ENCODE measurements at places on chromosomes 2 and 18.

DNA sequence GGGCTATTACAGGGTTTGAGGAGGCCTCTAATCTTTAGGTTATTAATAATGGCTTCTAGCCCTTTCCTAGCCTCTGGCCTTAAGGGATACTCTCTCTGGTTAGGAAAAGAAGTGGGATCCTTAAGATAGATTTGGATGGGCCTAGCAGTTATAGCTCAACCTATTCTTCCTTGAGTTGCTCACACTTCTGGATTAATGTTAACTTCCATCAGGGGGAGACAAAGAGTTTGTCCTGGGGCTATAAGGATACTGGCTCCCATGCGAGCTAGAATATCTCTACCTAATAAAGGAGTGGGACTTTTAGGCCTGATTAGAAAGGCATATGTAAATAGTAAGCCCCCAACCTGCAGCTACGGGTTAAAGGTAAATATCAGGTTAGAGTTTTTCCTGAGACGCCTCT lies 14.3 kb upstream of the PTH2R start:
- no peak for DNase-seq

GRCh38 chr18:74748809-74749208 lies 151.1 kb downstream of the ZNF407 start:
- DNase-seq: no peak

DNA sequence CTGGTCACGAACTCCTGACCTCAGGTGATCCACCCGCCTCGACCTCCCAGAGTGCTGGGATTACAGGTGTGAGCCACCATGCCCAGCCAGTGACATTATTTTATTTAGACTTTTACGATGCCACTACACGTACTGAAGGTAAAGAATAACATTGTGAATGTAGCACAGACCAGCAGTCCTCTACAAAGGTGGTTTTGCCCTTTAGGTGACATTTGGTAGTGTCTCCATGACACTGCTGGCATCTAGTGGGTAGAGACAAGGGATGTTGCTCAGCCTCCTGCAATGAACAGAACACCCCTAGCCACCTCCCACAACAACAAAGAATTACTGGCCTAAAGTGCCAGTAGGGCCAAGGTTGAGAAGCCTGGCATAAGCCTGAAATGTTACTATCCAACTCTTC lies 69.5 kb downstream of the MYOM1 start:
- no peak for DNase-seq

GRCh38 chr2:98787700-98788099 lies 56.8 kb upstream of the MGAT4A start:
- DNase-seq: no peak

DNA sequence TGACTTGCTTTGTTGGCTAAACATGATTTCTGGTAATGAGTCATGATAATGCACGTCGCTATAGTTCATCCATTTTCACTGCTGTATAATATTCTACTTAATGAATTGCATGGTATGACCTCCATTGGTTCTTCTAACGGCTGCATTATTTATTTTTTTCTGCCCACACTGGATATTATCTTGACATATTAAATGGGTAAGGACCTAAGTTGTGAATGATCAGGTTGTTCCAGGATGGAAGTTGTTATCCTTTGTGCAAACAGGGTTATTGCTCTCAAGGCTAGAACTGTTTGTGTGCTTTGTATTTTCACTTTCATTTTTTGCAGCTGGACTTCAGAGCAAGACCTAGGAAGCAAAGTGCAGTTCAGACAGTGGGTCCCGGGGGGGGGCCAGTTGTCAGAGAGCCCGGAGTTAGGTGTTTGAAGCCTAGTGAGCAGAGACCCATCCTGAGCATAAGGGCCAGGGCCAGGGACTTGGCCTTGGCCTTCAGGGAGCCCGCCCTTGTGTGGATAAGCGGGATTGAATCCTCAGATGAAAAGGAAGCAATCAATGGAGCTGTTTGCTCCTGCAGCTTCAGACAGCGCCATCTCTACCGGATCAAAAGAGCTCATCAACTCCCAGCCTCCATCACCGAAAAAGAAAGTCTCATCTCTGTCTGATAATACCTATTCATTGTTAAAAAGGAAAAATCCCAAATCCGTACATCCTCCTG lies 48.2 kb downstream of the AGAP1 start:
- no peak for DNase-seq

DNA sequence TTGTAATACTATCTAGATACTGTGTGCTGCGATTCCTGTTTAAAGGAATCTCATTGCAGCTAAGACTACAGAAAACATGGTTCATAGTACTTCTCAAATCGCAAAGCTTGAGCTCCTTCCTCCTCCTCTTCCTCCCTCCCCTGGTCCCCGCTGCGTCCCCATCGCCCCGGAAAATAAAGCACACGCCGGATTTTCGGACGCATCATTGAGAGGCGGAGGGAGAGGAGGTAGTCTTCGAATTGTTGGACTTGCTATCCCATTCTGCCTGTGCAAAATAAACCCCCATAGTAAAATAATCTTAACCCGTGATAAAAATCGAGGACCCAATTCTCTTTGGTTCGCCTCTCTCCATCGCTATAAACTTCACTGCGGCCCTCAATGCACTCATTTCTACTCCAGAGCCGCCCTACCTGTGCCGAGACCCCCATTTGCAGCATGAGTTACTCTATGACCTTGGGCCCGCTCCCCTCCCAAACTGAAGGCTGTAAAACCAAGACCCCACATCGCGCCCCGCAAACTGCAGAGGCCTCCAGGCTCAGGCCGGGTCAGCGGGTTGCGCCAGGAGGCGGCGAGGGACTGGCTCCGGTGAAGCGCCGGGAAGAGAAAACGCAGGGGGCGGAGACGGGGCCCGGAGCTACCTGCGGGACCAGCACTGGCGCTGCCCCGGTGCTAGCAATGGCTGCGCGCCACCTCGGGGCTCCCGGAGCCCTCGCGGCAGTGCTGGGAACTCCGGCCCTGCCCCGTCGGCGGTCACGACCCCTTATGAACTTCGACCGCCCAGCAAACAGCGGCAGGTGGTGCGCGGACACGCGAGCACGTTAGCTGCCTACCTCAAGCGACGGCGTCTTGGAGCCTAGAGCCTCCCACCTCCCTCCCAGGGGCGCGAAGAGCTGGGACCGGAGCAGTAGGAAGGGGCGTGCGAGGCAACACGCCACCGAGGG lies 649 bp downstream of the ESCO1 start:
- DNase-seq: no peak

DNA sequence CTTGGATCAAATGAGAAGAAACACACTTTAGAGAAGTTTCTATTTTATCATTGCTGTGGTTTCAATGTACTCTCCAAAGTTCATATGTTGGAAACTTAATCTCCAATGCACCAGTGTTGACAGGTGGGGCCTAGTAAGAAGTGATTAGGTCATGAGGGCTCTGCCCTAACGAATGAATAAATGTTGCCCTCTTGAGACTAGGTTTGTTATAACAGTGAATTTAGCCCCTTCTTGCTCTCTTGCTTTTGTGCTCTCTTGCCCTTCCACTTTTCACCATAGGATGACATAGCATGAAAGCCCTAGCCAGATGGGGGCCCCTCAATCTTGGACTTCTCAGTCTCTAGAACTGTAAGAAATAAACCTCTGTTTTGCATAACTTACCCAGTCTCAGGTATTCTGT lies 664.8 kb downstream of the DCC start:
- DNase-seq: no peak

GRCh38 chr2:152497481-152498052 lies 162.6 kb downstream of the FMNL2 start:
- DNase-seq: no peak

GRCh38 chr2:222698276-222698675 lies 26.8 kb downstream of the MOGAT1 start:
- no peak for DNase-seq

DNA sequence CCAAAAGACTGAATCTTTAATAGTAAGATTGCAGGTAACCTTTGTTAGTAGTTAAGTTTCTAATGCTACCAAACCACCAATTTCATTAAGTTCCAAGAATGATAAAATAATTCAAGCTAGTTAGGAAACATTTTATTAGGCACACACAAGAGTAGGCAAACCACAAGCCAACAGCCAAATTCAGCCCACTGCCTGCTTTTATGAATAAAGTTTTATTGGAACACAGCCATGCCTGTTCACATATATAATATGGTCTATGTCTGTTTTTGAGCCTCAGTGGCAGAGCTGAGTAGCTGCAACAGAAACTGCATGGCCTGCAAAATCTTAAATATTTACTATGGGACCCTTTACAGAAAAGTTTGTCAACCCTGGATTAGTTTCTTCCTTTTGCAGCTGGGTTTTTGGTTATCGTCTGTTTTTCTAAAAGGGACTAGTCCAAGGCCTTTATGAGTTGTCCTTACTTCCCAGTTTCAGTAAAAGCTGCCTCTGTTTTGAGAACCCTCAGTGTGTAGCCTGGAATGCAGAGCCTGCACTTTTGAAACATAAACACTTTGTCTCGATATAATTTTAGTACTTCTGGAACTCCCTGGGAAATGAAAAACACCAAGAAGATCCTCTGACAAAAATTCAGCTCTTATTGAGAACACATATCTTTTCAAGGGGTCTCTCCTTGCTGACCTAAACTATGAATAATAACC lies 39.1 kb downstream of the FRZB start:
- no peak for DNase-seq

DNA sequence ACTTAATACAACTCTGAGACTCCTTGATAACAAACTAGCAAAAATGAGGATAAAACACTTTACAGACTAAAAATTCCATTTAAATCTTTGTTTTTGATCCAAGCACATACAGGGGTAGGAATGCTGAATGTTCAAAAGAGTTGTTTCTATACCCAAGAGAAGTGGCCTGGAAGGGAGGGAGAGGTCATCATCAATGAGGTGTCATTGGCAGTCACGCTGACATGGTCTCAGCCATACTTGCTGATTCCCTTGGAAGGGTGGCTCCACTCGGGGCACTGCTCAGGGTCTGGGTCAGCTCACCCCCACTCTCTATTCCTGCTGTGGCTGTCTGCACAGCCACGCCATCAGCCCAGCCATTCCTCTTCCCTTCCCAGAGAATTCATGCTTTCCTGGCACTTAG lies 105.2 kb upstream of the PELI1 start:
- DNase-seq: no peak

DNA sequence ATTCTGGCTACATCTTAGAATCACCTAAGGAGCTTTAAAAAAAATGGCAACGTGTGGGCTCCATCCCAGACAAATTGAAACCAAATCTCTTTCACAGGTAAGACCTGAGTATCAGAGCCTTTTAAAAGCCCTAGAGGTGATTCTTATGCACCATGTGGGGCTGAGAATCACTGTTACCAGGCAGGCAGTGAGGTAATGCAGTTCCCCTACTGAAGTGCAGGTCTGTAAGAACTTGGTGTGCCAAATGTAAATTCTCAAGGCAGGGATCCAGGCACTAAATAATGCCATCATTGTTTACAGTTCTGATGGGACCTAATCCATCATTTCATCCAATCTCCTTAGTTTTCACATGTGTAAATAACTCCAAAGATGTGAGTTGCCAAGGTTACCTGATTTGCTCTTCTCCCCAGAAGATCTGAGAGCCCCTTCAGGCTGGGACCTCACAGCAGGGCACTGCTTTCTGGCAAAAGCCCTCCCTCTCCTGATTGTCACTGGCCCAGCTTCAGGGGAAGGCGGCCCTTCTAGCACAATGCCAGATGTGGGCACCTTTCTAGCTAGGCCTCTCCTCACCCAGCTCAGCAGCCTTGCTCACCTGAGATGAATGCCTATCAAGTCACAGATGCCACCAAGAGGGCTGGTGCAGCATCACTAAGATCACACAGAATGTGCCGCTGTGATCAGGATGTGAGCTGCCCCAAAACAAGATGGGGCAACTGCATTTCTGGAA lies 73.6 kb upstream of the RGPD5 start:
- no peak for DNase-seq

- DNase-seq: no peak
These were observed 60.0 kb downstream of the CEP192 start for GRCh38 chr18:13051159-13051558.

GRCh38 chr2:101829429-101829828 lies 131.9 kb downstream of the MAP4K4 start:
- DNase-seq: no peak

DNA sequence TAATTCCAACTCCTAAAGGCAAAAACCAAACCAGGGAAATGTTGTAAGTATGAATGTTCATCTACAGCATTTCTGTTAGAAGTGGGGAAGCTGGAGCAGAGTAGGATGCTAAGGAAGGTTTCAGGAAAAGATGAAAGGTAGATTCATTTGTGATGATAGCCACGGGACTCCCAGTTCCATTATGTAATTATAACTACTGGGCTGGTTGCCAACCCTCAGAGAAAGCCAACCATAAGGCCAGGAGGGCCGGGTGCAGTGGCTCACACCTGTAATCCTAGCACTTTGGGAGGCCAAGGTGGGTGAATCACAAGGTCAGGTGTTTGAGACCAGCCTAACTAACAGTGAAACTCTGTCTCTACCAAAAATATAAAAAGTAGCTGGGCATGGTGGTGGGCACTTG lies 288.9 kb upstream of the ETAA1 start:
- DNase-seq: no peak

DNA sequence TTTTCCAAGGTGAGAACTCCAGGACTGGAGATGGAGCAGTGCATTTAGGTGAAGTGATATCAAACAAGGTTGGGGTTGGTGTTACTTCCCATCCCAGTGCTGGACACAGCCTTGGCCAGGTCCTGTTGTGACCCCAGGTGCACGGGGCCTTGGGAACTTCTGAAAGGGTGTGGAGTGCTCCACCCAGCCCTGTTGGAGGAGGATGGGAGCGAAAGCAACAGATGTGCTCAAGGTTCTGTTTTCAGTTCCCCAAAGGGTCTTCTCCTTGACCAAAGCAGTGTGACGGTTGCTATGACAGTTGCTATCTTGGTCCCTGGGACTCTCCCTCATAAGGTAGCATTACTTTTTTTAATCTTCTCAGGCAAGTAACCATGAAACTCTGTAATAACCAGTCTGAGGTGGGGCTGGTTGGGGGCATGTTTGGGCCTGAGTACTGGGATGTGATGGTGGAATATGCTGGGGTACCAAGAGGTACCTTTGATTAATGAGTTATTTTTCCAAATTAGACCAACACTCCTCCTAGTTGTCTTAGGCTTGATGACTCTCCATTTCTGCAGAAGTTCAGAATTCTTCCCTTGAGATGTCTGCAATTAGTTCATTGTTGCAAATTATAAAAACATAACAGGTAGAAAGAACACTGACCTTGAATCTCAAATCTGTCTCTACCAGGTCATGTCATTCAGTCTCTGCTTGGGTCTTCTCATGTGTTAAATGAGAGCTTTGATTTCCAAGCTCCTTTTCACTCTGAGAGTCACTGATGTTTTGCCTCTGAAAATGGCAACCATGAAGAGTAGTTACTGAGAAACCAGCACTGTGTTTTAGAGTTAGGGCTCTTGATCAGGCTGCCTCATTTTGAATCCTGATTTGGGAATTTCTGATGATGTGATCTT lies 154.5 kb downstream of the RPIA start:
- DNase-seq: no peak

DNA sequence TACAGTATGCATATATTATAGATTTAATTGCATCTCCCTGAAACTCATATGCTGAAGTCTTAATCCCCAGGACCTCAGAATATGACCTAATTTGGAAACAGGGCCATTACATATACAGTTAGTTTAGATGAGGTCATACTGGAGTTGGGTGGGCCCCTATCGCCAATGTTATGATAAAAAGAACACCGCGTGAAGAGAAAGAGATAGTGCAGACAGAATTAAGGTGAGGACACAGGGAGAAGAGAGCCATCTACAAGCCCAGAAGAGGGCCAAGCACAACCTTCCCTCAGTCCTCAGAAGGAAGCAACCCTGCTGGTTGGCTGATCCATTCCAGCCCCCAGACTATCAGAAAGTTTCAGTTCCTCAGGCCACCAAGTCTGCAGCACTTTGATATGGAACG lies 311.9 kb upstream of the RAB6C start:
- DNase-seq: no peak
